ENCODE measurements at places on chromosomes 6 and 20.
A peak's percentile ranks its signal among the peaks of the same experiment; 100 is the strongest.

- DNase-seq, result no peak
These were observed 17.4 kb upstream of the DACT2 start for GRCh38 chr6:168336967-168337366.

GRCh38 chr6:116108836-116109235 lies 8.2 kb downstream of the NT5DC1 start:
- DNase-seq, result no peak

DNA sequence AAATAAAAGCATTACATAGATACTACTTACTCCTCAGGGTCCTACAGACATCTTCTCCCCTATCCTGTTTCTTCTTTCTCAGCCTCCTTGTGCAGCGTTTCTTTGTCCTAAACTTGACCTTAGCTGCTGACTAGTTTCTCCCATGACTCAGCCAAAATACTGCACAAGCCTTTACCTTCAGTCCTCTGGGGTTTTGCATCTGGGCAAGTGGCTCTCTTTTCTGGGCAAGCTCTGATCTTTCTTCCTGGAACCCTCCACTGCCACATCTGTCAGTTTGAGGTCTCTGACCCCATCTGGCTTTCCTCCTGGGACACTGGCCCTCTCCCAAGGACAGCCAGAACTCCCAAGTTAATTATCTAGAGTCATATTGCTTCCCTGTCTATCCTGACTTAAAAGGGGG lies 838.4 kb downstream of the DHX35 start:
- DNase-seq, result no peak

DNA sequence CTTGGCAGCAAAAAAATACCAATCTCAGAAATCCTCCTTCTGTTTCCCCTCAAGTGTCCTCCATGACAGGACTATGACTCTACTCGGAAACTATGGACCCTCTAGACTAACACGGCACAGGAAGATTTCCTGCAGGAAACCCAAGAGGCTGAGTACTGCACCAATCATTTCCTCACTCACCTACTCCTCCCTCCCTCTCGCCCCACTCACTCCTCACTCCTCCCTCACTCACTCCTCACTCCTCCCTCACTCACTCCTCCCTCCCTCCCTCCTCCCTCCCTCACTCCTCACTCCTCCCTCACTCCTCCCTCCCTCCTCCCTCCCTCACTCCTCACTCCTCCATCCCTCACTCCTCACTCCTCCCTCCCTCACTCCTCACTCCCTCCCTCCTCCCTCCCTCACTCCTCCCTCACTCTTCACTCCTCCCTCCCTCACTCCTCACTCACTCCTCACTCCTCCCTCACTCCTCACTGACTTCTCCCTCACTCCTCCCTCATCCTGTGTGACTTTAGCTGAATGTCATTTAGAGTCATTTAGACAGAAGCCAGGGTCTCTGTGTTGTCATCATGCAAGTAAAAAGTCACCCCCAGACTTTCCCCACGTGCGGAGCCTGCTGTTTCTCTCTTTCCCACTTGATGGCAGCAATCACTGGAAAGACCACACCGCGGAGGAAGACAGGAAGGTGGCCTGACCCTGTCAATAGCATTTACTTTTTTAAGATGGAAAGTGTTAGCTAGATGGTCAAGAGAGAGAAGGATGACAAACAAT lies 226.8 kb upstream of the PDE10A start:
- DNase-seq, result no peak

DNA sequence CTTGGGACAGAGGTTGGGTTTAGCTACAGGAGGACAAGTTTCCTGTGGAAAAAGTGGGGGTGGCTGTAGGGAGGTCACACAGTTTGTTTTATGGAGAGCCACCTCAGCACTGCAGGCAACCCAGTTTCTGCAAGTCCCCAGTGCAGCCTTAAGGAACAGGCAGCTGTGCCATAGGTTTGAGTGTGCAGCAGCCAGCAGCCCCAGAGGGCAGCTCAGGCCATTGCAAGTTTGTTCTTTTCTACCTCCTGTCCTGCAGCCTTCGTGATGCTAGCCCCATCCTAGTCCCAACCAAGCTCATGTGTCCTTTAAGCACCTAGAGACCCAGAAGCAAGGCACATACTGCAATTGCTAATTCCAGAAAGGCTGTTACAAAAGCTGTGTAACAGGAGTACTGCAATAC lies 58.8 kb downstream of the ZBTB9 start:
- no peak for DNase-seq

- no peak for DNase-seq
These were observed 28.6 kb upstream of the PKHD1 start for GRCh38 chr6:52115891-52116604.

DNA sequence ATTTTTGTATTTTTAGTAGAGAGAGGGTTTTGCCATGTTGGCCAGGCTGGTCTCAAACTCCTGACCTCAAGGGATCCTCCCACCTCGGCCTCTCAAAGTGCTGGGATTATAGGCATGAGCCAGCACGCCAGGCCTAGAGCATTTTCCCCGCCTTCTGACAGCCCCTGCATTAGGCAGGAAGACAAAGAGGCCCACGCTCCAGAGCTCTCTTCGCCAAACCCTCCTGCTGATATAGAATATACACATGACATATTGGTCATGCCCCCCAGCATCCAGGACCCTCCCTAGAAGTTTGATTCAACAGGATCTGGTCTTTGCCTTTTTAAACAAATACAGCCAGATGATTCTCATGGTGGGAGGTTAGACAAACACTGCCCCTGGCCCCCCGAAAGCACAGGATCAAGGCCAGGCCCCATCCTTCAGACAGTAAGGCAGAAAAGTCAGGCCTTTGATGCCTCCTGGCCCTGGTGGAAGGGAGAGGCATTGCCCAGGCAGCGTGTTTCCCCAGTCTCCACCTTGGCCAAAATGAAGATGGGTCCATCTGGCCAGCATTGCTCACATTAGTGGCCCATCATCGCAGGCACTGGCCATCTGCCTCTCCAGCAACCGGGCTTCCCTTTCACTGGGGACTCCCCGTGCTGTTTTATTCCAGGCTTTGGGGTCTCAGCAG lies 4.4 kb downstream of the SULF2 start:
- no peak for DNase-seq

DNA sequence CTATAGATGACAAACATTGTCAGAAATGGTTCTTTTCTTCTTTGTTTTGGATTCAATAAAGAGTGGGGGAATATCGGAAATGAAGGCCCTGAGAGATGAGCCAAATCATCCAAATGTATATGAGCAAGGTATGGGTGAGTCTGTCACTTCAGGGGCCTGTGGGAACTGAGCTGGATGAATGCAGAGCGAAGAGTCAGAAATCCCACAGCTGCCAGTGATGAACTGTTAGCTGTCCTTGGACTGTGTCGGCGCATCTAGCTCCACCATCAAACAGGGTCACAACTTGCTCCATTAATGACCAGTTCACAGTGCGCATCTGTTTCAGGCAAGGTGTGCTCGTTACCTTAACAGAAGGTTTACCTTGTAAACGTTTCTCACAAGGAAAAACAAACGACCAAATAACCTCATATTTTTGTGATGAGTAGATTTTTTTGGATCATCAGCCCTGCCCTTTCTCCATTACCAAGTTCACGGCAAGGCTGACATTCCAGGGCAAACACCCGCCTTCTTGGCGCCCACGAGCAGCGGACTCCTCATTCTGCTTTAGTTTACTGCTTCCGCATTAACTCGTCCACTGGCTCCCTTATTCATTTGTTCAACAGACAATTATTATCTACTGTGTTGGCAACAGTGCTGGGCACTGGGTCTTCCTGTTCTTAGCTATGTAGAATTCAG lies 15.0 kb upstream of the CCN6 start:
- no peak for DNase-seq

GRCh38 chr6:33702345-33702977 lies 9.0 kb downstream of the UQCC2 start:
- peak; percentile 41 for DNase-seq

- DNase-seq, result no peak
These were observed 194.4 kb downstream of the BTBD3 start for GRCh38 chr20:12112089-12112474.

DNA sequence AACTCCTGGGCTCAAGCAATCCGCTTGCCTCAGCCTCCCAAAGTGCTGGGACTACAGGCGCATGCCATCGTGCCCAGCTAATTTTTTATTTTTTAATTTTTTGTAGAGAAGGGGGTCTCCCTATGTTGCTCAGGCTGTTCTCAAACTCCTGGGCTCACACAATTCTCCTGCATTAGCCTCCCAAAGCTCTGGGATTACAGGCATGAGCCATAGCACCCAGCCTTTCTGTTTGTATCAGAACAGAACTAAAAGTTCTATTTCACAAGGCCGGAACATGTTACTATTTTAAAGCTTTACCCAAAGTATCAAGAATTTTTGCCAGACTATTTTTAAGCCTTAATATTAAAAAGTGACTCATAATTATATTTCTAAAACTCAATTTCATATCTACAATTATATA lies 42.4 kb downstream of the NDRG3 start:
- no peak for DNase-seq

DNA sequence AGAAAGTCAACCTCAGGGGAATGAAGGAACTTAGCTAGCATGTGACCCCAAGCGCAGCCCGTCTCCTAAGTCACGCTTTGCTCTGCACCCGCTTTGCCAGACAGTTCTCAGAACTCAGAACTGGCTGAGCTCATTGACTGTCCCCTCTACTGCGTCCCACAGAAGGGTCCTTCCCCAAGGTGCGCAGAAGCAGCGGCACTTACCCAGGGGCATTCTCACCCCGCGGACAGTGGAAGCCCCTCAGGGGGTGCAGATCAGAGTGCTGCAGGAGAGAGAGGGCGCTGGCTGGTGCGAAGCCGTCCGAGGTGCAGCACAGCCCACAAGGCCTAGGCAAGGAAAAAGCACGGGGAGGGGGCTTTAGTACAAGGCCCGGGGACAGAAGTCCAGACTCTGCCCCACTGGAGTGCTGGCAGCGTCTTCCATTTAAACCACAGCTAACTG lies 807 bp downstream of the SNHG17 start:
- DNase-seq, result peak; percentile 13

GRCh38 chr6:159602431-159603041 lies 90.5 kb downstream of the SOD2 start:
- no peak for DNase-seq

DNA sequence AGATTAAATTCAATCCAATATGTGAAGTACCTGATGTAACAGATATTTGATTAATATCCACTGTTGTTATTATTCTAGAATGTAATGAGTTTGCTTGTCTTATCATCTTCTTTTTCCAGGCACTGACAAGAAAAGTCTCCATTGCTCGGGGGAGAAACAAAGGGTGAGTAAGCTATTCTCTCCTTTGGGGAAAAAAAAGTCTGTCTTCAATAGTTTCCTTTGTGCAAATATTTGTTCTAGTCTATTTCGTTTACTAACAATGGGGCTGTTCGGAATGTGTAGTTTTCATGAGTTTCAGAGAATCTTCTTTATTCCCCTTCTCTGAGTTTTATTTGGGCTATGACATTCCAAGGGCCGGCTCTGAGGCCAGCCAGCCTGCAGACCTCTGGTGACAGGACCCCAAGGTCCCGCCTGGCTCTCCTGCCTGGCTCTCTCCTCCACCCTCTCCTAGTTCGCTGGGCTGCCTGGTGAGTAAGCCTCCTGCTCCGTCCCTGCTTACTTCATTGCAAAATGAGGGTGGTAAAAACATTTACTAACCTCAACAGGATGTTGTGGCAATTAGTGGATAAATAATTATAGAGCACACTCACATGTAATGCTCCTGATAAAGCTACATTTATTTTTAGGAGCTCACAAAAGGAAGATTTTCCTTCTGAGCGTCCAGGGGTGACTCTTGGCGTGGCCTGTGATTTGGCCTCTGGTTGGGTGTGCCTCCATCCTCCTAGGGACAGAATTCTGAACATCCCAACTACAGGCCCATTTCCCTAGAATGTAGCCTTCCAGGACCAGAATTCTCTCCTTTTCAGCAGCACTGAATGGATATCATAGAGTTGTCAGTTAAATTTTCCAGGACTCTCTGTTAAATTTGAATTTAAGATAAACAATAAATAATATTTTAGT lies 43.1 kb upstream of the SNX9 start:
- no peak for DNase-seq

- no peak for DNase-seq
These were observed 218.9 kb downstream of the PLCB4 start for GRCh38 chr20:9287826-9288225.

GRCh38 chr20:1831606-1832005 lies 63.6 kb upstream of the SIRPA start:
- no peak for DNase-seq

- DNase-seq, result no peak
These were observed 80.2 kb downstream of the PLG start for GRCh38 chr6:160782228-160782627.

GRCh38 chr6:158268361-158269147 lies 43.7 kb upstream of the TULP4 start:
- DNase-seq, result no peak

DNA sequence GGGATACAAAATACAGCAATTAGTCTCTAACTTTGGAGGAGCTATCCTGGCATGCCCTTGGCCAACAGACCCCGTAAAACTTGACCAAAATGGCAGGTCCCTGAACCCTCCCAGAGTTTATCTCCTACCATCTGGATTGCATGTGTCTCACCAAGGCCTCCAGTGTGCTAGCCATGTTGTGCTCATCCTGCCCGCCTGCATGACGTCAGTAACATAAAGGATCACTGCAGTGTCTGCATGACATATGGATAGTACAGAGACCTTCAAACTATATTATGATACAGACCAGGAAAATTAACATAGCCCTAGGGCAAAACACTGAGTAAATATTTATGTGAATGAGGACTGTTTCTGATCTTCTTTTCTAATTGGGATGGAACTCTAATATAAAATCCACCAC lies 25.3 kb downstream of the CPXM1 start:
- DNase-seq, result no peak

- DNase-seq, result no peak
These were observed 19.1 kb downstream of the ZSCAN23 start for GRCh38 chr6:28424163-28424562.

DNA sequence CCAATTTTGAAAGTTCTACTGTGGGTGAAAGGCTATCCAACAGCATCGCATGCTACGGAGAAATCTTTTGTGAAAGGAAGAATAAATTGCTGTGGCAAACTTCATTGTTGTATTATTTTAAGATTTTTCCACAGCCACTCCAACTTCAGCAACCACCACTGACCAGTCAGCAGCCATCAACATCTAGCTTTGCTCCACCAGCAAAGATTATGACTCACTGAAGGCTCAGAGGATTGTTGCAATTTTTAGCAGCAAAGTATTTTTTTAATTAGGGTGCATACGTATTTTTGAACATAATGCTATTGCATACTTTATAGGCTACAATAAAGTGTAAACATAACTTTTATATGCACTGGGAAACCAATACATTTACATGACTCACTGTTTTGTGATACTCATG lies 493.5 kb downstream of the TFAP2A start:
- no peak for DNase-seq

- no peak for DNase-seq
These were observed 282.7 kb downstream of the NRN1 start for GRCh38 chr6:5723841-5724691.

GRCh38 chr6:21533678-21534077 lies 59.9 kb upstream of the SOX4 start:
- no peak for DNase-seq

GRCh38 chr20:56800088-56800487 lies 171.0 kb downstream of the TFAP2C start:
- no peak for DNase-seq

DNA sequence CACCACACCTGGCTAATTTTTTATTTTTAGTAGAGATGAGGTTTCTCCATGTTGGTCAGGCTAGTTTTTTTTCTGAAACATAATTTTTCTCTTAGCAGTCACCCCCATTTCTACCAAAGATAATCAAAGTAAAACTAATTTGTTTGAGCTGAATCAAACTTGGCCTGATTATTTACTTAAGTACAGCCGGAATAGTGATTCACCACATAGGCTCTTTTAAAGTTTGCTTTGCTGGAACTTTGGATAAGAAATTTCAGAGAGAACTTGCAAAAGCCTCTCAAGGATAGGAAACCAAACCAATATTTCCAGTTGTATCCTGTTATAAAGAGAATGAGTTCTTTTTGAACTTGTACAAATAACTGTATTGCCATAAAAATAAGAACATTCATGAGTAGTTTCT lies 105.0 kb upstream of the SYNCRIP start:
- DNase-seq, result no peak

Measured in CD4-positive, alpha-beta T cell treated with Interleukin-2 at 100 ng/mL for 4 hours (primary cell).